Glutamatergic neuron (in vitro differentiated cells): ENCODE measurements at places on chromosomes 13 and 19. TPM values are rescaled to one million over a fixed set of nuclear protein-coding genes. Genes with fewer than 3 reads are reported as not detected.

DNA sequence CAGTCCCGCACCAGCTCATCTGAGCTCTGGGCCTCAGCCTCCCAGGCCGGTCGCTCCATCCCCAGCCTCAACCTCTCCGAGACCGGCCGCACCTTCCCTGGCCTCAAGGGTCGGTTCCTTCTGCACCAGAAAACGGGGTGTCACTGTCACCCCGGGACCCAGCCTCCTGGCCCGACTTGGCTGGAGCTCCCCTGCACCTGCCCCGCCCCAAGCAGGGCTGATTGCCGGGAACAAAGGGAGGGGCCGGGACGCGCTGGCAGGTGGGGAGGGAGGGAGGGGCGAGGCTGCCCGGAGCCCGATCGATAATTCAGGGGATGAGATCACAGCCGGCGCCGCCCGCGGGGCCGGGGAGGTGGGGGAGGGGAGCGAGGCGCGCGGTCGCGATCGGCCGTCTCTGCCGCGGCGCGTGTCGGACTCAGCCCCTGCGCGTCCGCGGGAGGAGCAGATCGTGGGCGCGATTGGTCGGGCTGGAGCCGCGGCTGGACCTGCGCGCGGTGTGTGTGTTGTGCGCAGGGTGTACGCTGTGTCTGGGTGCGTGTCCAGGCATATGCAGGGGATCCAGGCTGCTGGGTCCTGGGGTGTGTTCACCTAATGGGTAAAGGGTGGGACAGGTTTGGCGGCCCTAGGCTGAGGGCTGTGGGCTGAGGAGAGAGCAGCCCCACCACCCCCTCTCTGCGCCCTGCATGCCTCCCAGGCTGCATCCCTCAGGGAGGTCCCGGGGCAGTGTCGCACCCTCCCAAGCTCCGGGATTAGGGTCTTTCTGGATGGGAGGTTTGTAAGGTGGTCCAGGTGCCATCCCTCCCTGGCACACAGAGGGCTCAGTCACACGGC is 1.1 kb upstream of the SHC2 start:
- peak overlapping the region; percentile 91 for H3K27ac ChIP-seq
- peaks cover 3% of the 10 kb centered on the region for H3K4me1 ChIP-seq
- H3K27me3 ChIP-seq = peaks cover 12% of the 10 kb centered on the region
- DNase-seq = peak; percentile 90
- H3K4me3 ChIP-seq = peak overlapping the region; percentile 77

GRCh38 chr13:45356966-45357672 is 16.1 kb upstream of the TPT1 start:
- no peak overlapping the region for H3K4me3 ChIP-seq
- no peak for DNase-seq
- no peaks in the 10 kb centered on the region for H3K4me1 ChIP-seq
- peaks cover 9% of the 10 kb centered on the region for H3K36me3 ChIP-seq
- H3K27me3 ChIP-seq = peaks cover 2% of the 10 kb centered on the region

DNA sequence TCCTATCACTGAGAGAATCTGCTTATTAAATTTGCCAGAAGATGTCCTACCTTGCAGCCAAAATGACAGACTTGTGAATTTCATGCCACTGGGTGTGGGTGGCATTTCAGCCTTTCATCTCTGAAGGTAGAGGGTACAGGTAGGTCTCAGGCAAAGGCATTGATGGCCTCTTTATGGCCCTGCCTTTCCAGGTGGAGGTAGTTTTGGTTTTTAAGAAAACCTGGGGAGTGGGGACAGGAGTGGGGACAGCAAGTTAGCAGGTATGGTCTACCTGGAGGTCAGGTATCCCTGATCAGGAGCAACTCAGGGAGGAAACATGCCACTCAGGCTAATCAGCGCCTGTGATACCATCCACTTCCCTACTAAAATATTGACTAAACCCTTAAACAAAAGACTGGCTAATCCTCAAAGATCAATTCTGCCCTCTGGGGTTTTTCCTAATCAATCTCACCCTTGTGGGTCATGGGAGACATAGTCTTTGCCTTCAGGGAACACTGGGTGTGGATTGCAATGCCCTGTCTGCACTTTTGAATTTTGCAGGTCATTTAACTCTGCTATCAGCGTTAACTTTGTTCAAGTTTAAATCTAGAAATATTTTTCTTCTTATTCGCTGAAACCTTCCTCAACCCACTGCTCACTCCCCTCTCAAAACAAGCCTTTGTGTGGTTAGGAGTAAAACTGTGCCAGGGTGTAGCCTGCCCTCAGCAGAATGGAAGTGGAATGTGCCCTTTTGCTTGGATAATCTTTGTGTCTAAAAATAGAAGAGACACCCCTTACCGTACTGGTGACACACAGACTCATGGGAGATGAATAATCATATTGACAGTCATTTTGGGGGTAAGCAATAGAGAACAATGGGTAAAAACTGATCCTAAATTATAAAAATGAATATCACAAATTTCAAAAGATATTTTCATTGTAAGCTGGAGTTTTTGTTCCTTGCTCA is 233.7 kb downstream of the COG6 start:
- H3K4me3 ChIP-seq = no peak overlapping the region
- peaks cover 4% of the 10 kb centered on the region for H3K36me3 ChIP-seq
- no peak for DNase-seq
- no peaks in the 10 kb centered on the region for H3K4me1 ChIP-seq
- no peaks in the 10 kb centered on the region for H3K27me3 ChIP-seq

DNA sequence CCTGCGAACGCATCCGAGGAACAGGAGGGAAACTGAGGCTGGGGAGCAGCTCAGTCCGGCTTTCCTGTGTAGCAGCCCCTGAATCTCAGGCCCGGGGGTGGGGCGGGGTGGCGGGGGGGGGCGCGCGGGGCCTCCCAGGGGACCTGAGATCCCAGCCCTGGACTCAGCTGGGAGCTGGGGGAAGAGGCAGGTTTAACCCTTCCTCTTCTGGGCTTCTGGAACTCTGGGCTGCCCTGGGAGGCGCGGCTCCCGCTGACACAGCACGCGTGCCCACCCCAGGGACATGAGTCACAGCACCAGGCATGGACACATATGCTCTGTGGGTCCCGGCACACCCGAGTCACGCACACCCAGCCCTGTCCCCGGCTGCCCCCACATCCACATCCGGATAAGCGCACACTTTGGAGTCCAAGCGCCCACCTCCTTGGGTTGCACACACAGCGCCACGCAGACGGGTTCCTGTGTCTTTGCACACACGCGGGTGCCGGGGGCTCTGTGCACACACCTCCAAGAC is 3.5 kb upstream of the CIRBP start:
- H3K27me3 ChIP-seq = peaks cover 14% of the 10 kb centered on the region
- peak; percentile 63 for DNase-seq
- H3K4me1 ChIP-seq = peaks cover 37% of the 10 kb centered on the region
- no peaks in the 10 kb centered on the region for H3K36me3 ChIP-seq
- peak overlapping the region; percentile 72 for H3K4me3 ChIP-seq
- peak overlapping the region; percentile 87 for H3K27ac ChIP-seq

DNA sequence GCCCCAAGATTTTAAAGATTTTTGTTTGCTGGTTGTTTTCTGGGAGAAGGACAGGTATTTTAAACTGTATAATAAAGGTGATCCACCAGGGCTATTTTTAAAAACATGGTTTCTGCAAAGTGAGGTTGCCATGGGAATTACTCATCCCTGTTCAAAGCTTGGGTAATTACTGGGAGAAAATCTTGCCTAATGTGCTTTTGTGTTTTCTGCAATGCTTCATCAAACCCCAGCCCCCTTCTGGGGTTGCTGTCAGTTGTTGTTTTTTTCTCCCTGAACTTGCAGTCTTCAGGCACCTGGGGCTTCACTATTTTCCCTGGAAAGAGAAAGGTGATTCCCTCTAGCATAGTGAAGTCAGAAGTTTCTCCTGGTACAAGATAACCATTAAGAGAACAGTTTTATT is 277.2 kb downstream of the NALCN start:
- H3K27ac ChIP-seq = peak overlapping the region; percentile 62
- H3K36me3 ChIP-seq = no peaks in the 10 kb centered on the region
- DNase-seq = no peak
- peaks cover 29% of the 10 kb centered on the region for H3K4me1 ChIP-seq
- no peak overlapping the region for H3K4me3 ChIP-seq
- no peaks in the 10 kb centered on the region for H3K27me3 ChIP-seq

Gene UPF3A
- 108 TPM for total RNA-seq

Gene TLE2
- not detected for total RNA-seq

DNA sequence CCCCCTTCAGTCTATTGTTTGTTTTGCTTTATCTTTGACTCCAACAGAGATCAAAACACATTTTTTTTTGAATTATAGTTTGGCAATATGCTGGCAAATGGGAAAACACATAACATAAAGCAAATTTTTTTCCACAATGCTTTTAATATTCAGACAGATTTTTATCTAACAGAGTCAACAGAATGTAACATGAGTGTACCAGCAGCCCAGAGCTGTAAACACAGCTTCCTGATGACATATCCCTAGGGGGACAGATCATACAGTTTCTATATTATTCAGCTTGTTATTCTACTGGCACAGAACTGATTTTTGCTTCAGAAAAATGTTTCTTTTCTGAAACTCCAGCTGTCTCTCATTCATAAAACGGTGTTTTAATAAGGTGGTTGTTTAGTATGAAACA is 168.8 kb downstream of the OLFM4 start:
- H3K27me3 ChIP-seq = no peaks in the 10 kb centered on the region
- peak overlapping the region; percentile 2 for H3K27ac ChIP-seq
- H3K4me1 ChIP-seq = peaks cover 29% of the 10 kb centered on the region
- no peak overlapping the region for H3K4me3 ChIP-seq

Gene KISS1R
- total RNA-seq = not detected

GRCh38 chr13:20544201-20544923 is 18.7 kb upstream of the CRYL1 start:
- H3K27ac ChIP-seq = no peak overlapping the region
- H3K4me1 ChIP-seq = no peaks in the 10 kb centered on the region
- H3K27me3 ChIP-seq = no peaks in the 10 kb centered on the region
- no peak for DNase-seq
- H3K4me3 ChIP-seq = no peak overlapping the region

Gene PINLYP
- 0.96 TPM for total RNA-seq

- no peak overlapping the region for H3K4me3 ChIP-seq
- H3K36me3 ChIP-seq = no peaks in the 10 kb centered on the region
- no peak overlapping the region for H3K27ac ChIP-seq
- H3K4me1 ChIP-seq = no peaks in the 10 kb centered on the region
Measured at GRCh38 chr19:15466851-15467733, 2.7 kb upstream of the RASAL3 start.

Gene ZNF625
- total RNA-seq = 25.1 TPM

Gene ZNF555
- 8.4 TPM for total RNA-seq

Gene ZNF763
- 10.3 TPM for total RNA-seq

Gene ZNF446
- total RNA-seq = 11.9 TPM

- no peak overlapping the region for H3K4me3 ChIP-seq
- H3K27ac ChIP-seq = no peak overlapping the region
- no peaks in the 10 kb centered on the region for H3K27me3 ChIP-seq
- H3K4me1 ChIP-seq = no peaks in the 10 kb centered on the region
Measured at GRCh38 chr13:66036024-66036614, 1194.0 kb downstream of the PCDH9 start.

DNA sequence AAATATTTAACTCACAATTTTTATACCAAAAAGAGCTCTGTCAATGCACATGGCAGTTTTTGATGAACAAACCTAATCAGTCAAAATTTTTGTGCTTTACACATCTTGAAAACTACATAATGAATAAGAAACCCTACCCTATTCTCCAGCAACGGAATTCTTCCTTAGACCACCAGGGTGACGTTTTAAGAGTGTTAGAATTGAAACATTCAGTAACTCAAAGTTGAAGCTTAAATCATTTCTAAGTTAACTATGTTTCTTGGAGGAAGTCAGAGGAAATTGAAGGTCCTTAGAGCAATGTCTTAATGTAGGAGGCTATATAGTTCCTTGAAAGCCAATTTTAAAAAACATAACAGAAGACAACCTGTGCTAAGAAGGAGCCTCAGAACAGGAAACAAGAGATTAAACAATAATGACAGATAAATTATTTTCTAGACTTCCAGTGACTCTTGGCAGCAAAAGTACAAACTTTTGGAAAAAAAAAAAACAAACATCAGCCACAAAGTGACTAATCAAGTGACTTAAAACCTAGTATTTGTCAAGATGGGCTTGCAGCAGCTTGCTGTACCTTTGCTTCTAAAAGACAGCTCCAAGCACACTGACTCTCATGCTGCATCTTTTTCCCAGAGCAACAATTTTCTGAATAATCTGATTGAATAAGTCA is 6.2 kb downstream of the SPRY2 start:
- no peaks in the 10 kb centered on the region for H3K36me3 ChIP-seq
- H3K27ac ChIP-seq = no peak overlapping the region
- H3K27me3 ChIP-seq = no peaks in the 10 kb centered on the region
- H3K4me1 ChIP-seq = peaks cover 15% of the 10 kb centered on the region

Gene LAIR1
- total RNA-seq = not detected
